ENCODE measurements at places on chromosomes 12 and 14.

- no peak for DNase-seq
Observed at GRCh38 chr14:32809255-32809654, 129.4 kb upstream of the NPAS3 start.

GRCh38 chr14:68548194-68549076 lies 244.4 kb downstream of the ZFP36L1 start:
- DNase-seq, result no peak

GRCh38 chr12:95298916-95299315 lies 81.3 kb downstream of the VEZT start:
- DNase-seq, result no peak

DNA sequence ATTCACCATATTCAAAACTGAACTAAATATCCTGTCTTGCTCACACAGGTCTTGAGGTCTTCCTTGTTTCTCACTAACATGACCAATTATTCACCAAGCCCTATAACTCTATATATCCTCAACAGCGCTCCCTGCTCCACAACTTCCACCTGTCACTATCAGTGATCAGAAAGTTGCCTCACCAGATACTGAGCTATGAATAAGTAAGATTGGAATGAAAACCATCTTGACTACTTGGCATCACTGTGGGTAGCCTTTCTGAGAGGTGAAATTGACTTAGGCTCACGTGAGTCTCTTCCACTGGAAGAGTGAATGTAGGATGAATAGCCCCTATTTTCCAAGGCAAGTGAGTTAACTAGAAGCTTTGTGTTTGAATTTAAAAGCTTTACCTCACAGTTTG lies 167.1 kb downstream of the PIK3C2G start:
- no peak for DNase-seq

DNA sequence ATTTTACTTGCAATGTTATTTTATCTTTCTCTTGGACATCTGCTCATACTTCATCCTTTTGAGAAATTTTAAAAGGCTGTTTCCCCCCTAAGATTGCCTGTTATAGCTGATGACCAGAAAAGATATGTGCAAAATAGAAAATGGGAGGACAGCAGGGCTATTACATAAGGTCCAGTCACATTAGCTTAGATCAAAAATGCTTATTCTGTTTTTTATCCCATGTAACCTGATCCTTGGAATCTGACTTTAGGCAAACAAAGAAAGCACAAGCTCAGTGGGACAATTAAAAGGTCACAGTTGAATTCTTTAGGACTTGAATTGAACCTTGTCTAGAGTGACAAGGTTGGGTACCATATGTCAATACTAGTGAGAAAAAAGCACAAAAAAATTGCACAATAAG lies 65.1 kb upstream of the TRHDE start:
- DNase-seq, result no peak

- no peak for DNase-seq
Observed at GRCh38 chr14:102683399-102684297, 91.2 kb downstream of the RCOR1 start.

- DNase-seq, result peak; percentile 19
Observed at GRCh38 chr14:71138448-71139293, 231.4 kb downstream of the PCNX1 start.

GRCh38 chr14:32313844-32314376 lies 15.2 kb upstream of the AKAP6 start:
- DNase-seq, result no peak

DNA sequence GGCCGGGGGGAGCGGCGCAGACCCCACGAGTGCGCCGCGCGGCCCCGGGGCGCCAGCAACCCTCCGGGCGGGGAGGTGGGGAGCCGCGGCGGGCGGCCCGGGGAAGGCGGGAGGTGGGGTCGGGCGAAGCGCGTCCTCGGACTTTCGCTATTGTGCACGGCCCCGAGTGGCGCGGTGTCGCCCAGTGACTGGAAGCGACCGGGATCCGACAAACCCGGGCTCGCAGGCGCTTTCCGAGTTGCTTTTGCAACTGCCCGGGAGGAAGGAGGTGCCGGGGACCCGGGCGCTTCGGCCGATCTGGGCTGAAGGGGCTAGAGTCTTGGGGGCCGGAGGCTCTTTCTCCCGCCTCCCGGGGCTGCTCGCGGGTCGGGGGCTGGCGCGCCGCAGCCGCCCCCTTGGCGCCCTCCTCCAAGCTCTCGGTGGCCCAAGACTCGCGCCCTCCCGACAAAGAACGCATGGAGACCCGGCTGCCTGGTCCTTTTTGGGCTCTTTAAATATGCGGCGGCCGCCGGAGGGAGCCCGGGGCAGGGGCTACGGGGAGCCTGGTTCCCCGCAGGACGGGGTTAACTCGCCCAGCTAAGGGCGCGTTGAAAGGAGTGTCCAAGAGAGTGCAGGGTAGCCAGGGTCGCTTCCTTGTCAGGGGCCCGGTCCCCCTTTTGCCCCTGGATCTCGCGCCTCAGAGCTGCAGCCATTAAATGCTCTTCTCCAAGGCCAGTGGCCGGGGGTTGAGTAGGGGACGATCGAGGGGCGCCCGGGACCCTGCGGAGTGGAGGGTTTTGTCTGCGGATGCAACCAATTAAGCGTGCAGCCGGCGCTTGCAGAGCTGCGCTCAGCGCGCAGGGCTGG lies 1.4 kb downstream of the HMGA2 start:
- no peak for DNase-seq

GRCh38 chr14:24312736-24313507 lies 1.6 kb downstream of the LTB4R start:
- DNase-seq, result no peak

GRCh38 chr12:57099047-57099714 lies 10.3 kb downstream of the NAB2 start:
- no peak for DNase-seq

GRCh38 chr12:121784460-121784859 lies 9.0 kb downstream of the RHOF start:
- DNase-seq, result no peak

DNA sequence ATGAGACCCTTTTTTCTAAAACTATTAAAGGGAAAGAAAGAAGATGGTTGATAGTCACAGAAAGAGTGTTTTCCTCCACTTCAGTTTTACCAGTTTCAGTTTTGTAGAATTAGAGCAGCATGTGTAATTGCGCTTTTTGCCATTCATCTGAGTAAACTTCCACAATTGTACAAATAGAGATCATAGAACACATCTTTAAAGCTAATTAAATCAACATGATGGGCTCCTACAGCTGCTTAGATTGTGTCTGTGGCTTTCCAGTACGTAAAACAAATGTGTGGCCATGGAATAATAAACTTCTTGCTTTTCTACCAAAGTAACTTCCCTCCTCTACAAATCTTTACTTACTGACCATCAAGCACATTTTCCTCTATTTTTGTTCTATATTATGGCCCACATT lies 84.2 kb upstream of the LRIG3 start:
- no peak for DNase-seq

DNA sequence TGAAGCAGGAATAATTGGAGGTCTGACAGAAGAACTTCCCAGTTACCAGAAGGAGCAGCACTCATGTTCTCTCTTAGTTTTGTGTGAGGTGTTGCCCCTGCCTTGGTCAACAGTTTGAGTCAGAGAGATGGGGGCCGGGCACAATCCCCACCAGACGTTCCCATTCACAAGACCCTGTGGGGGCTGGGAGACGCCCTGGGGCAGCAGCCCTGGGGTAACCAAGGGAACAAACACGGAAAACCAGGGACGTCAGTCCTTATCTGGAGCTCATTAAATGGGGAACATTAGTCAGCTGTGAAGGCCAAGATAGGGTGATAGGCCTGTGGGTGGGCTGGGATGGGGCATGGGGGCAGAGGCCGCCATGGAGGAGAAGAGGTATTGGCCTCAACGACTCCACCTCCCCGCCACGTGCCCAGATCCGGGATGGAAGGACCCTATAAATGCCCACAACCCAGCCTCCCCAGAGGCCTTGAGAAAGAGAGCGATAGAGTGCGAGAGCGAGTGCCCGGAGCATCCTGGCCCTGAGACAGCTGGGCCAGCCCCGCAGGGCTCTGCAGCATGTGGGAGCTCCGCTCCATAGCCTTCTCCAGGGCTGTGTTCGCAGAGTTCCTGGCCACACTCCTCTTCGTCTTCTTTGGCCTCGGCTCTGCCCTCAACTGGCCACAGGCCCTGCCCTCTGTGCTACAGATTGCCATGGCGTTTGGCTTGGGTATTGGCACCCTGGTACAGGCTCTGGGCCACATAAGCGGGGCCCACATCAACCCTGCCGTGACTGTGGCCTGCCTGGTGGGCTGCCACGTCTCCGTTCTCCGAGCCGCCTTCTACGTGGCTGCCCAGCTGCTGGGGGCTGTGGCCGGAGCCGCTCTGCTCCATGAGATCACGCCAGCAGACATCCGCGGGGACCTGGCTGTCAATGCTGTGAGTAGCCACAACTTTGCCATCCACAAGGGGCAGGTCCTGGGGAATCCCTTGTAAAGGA lies at the start of gene AQP2:
Gene AQP2 (plus strand): TSS at position 465 of the 979 bp plus-strand sequence. CDS start 94 bp downstream, at position 559.
- DNase-seq, result no peak

DNA sequence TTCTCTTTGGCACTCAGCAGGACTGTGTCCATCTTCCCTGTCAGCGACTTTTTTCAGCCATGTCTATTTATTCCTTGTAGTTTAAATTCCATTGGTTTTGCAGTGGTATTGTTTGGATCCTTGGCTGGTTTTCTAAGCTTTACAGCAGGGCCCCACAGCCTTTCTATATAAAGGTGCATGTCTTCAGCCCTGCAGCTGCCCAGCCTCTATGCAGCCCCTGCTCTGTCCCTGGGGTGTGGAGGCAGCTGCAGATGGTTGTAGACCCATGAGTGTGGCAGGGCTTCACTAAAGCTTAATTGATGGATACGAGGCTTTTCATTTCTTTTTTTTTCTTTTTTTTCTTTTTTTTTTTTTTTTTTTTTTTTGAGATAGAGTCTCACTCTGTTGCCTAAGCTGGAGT lies 29.7 kb downstream of the SFSWAP start:
- DNase-seq, result no peak

- DNase-seq, result no peak
Observed at GRCh38 chr12:108141600-108142130, 12.6 kb downstream of the WSCD2 start.

- DNase-seq, result no peak
Observed at GRCh38 chr12:115763982-115764621, 513.4 kb downstream of the MED13L start.

DNA sequence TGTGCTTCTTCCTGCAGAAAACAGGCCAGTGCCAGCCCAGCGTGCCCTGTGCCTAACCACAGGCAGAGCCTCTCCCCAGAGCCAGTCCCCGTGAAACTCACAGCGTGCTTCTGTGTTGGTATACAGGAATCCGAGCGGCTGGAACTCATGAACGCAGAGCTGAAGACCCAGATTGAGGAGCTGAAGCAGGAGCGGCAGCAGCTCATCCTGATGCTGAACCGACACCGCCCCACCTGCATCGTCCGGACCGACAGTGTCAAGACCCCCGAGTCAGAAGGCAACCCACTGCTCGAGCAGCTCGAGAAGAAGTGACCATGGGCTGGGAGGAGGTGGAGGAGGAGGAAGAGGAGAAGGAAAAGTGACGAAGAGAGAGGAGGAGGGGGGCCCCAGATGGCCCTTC lies 41.3 kb downstream of the JDP2 start:
- DNase-seq, result no peak

GRCh38 chr12:32987512-32987911 lies 90.9 kb upstream of the PKP2 start:
- DNase-seq, result no peak

DNA sequence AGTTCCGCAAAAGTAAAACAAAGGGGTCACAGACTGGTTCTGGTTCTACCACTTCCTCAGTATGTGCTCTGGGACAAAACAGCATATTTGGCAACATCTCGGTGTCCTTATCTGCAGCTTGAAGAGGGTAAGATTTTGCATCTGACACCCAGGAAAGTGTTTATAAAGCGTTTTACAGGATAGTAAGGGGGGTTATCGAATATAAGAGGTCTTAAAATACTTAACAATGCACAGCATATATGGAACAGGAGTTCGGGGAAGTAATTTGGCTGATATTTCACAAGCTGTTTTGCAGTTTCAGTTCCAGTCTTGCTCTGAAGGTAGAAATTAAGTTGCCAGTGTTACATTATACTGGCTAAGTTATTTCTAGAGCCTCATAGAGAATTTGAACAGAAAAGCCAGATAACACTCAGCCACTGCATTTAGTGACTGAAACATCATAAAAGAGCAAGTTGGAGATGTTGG lies 904 bp upstream of the MAP4K5 start:
- DNase-seq, result no peak

DNA sequence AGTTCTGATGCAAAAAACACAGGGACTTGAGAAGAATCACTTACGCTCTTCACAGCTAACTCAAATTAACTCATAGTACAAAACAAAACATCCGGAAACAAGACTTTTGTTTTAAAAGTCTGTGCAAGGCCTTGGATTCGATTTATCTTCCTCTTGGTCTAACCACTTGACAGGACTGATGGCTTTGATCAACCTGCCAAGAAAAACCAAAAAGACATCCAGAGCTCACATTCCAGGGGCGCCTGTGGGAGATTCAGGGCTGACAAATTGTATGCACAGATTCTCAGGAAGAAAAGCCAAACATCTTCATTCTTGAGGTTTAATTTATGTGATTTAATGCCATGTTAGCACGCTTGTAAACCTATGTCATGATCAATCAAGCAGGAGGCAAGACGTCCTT lies 129.1 kb upstream of the TMCC3 start:
- no peak for DNase-seq

GRCh38 chr14:106625186-106625585 lies 1098.8 kb downstream of the TMEM121 start:
- DNase-seq, result no peak

All from activated CD4-positive, CD25-positive, alpha-beta regulatory T cell treated with anti-CD3 and anti-CD28 coated beads, Interleukin-2, amount 50 U/mL, for 16 hours (primary cell).